ENCODE measurements at places on chromosomes 5 and 9.

DNA sequence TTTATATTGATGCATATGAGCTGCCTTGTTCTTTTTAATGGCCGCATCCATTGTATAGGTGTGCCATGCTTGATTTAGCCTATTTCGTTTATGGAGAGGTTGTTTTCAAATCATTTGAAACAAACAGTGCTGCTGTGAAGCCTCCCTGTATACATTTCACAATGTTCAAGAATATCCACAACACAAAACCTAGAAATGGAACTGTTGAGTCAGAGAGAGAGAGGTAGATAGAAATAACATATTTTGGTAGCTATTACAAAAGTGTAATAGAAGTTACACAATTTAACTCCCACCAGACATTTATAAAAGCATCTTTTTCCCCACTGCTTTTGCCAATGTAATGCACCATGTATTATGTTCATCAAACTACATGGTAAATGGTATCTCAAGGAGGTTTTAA is 82.0 kb downstream of the FRMD3 start:
- no peak for DNase-seq

DNA sequence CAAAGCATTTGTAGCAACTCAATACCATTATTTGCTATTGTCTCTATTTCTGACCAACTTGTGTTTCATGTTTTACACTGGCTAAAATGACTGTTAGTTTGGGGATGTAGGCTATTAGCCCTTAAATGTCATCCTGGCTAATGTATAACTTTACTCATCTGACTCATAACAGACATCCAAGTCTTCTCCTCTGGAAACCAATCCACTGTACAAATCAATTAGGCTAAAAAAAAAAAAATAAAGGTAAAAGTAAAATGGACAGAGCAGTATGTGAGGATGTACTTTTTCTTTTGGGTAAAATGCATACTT is 20.6 kb downstream of the MEGF9 start:
- no peak for DNase-seq

DNA sequence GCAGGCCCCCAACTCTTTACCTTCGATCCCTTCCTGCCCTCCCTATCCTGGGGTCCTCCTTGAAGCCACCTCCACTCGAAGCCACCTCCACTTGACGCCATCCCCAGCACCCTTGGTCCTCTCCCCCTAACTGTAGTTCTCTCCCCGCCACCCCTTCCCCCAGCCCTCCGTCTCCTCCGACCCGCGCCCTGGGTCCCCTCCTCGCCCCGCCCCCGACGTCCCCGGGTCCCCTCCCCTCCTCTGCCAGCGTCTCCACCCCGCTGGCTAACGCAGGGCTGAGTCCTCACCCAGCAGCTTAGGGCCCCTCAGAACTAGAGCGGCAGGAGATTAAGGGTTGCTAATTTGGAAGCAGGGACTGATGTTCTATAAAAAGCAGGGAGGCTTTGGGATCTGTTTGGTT is 30.6 kb upstream of the ANKRD33B start:
- no peak for DNase-seq

DNA sequence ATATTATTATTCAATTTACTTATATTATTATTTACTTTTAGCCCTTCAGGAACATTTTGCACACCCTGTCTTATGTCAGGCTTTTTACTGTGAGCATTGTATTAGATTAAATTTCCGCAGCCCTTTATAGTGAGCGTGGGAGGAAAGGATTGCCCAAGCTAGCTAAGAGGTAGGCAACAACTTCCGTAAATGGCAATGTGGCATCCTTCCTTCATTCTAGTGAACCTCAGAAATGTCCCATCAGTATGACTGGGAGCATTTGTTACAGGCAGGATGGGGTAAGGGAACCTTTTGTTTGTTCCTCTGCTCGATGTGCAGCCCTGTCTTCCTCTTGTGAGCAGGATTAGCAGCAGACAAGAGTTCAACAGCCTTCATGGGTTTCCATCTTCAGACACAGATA is 6.2 kb upstream of the CD180 start:
- no peak for DNase-seq

DNA sequence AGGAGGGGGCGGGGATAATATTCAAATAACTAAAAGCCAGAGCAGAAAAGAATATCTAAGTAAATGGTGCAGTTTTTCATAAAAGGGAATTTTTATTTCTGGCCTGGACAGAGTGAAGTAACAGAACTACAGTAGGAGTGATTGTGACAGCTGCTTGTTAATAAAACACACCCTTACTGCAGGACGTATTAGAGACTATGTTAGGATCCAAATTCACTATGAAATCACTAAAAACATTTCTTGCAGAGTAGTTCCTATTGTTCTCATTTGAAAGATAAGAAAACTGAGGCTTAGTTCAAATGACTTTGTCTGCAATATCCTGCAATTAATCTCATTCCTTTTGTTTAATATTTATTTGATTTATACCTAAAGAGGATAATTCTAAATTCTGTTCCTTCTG is 39.5 kb downstream of the FAM174A start:
- no peak for DNase-seq

- no peak for DNase-seq
Measured at GRCh38 chr5:133400120-133400519, 212.2 kb downstream of the FSTL4 start.

- DNase-seq: no peak
Measured at GRCh38 chr5:140611020-140611521, 21.9 kb downstream of the CD14 start.

GRCh38 chr5:20554001-20554400 is 566.0 kb upstream of the CDH18 start:
- no peak for DNase-seq

DNA sequence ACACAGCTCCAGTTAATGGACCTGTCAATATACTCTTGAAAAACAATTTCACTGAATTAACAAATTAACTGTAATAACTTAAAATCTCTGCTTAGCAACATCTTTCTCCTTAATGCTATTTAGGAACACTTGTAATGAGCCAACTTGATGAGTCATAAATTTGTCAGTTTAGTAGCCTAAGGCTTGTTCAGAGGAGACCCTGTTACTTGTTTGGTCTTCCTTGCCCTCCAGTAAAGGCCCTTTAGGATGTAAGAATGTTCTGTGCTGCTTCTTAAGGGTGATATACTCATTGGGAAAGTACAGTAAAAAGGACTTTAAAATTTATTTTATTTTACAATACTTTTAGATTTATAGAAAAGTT is 11.4 kb upstream of the MATR3 start:
- DNase-seq: no peak

DNA sequence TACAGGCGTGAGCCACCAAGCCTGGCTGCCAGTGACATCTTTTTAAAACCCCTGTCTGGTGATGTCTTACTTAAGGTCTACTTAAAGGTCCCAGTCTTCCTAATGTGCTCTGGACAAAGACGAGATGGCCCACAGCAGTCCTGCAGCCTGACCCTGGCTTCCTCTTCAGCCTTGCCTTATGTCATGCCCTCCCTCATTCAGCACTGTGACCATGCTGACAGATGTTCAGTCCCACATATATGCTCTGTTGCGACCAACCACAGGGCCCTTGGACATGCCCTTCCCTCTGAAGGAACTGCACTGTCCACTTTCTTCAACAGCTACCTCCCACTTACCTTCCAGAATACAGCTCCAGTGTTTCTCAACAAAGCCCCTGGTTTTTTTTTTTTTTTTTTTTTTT is 172.8 kb upstream of the PANK3 start:
- DNase-seq: no peak

GRCh38 chr9:124800306-124801259 is 23.6 kb downstream of the OLFML2A start:
- no peak for DNase-seq

GRCh38 chr9:124222918-124223720 is 34.6 kb upstream of the NEK6 start:
- no peak for DNase-seq

DNA sequence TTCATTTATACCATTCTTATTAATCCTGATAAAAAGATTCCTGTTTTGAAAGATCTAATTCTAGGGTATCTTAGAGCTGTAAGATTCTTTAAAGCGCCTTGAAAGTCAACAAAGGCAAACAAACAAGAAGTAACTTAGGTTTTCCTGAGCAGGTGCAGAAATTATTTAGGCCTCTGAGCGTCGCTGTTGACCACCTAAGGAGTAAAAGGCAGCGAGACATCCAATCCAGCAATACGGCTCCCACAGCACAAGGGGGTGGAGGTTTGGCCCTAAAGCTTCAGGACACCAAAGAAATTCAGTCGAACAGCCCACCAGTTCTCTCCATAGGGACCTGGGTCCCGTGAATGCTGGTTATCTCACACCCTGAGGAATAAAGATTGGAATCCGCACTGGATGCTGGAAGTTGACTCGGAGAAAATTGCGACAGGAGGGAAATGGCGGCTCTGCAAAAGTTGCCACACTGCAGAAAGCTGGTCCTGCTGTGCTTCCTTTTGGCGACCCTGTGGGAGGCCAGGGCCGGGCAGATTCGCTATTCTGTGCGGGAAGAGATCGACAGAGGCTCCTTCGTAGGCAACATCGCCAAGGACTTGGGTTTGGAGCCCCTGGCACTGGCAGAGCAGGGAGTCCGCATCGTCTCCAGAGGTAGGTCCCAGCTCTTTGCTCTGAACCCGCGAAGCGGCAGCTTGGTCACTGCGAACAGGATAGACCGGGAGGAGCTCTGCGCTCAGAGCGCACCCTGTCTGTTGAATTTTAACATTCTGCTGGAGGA is at the start of gene PCDHGA2:
TSS of gene PCDHGA2 (plus strand) at position 223 of the 769 bp plus-strand sequence.
- no peak for DNase-seq

- DNase-seq: no peak
Measured at GRCh38 chr9:98016137-98016680, 33.1 kb downstream of the ANP32B start.

GRCh38 chr9:33472881-33473615 is 676 bp downstream of the NOL6 start:
- no peak for DNase-seq

DNA sequence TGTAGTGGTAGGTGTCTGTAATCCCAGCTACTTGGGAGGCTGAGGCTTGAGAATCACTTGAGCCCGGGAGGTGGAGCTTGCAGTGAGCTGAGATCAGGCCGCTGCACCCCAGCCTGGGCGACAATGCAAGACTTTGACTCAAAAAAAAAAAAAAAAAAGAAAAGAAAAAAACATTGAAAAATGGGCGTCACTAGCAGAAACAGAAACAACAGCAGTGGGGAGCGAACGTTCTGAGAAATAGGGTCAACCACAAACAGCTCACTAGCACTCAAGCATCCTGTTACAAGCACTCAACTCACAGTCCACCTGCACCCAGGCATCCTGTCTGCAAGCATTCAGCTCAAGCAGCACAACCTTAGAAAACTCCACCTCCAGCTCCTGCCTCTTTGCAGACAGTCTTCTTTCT is 17.2 kb downstream of the TRIM14 start:
- DNase-seq: peak; percentile 83

DNA sequence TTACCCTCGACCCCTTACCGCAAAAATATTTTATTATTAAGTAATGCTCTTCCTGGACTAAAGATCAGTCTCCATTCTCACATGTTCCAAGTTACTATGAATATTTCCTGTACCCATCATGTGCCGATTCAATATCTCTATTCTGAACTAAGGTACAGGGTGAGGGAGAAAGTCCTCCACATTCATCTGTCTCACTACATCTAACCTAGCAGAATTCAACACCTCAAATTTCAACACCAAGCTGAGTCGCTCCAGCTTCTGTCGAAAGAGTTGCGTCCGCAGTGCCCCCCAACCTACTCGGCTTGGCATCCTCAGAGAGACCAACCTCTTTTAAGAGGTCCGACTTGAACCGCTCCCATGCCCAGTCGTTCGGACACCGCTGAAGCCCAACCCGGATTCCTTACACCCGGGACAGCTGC is 1.0 kb downstream of the CERT1 start:
- peak; percentile 10 for DNase-seq

DNA sequence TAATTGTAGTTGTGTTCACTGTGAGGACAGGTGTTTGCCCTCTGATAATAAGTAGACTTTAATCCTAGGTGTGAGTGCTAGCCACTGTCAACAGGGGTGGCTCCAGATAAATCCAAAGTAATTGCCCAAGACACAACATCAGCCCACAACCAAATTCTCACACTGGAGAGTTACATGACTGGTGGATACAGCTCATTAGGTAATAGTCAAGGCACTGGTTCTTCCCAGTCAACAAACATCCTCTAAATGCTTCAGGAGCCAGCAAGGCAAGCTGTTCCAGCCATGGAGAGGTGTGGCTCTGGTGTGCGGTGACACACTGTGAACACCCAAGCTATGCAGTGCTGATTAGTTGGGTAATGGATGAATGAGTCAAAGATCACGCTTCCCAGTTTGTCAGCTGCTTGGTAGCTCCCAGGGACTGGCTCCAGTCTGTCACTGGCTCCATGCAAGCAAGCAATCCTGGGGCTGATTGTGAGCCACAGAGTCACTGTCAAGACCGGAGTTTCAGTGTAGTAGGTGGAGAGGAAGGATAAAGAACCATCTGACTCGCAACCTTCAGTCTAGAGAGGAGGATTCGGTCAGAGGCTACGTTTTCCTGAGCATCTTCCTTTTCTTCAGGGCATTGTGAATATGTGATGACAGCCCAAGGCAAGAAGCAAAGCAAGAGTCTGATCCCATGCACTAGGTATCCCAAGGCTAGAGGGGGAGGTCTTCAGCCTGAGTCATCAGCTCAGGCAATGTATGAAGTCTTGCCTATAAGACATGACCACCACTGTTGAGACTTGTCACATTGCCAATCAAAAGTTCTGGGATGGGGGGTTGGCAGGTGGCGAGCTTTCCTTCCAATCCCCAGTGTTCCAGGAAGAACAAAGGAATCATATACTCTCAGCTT is 63.1 kb downstream of the UGCG start:
- DNase-seq: no peak

- DNase-seq: no peak
Measured at GRCh38 chr9:2424619-2425033, 197.0 kb upstream of the VLDLR start.

GRCh38 chr5:98906756-98907355 is 22.0 kb downstream of the CHD1 start:
- DNase-seq: no peak

DNA sequence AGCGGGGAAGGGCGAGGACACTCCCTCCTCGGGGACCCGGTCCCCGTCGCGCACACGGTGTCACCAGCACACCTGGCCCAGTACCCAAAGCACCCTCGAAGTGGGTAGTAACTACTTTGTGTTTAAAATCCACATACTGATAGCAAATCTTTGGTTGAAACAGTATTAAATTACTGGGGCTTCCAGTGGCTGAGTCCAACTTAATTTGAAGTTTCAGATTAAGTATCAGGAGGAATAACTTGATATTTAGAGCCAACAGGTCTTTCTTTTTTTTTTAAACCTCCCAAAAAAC is 615 bp downstream of the ATG10 start:
- no peak for DNase-seq

GRCh38 chr5:60649288-60649917 is 50.6 kb downstream of the DEPDC1B start:
- DNase-seq: no peak

GRCh38 chr5:58403822-58404433 is 56.0 kb downstream of the PLK2 start:
- DNase-seq: no peak

Measured in activated T-helper 1 cell treated with anti-CD3 and anti-CD28 coated beads, Interleukin-12 subunit alpha, Interleukin-12 subunit beta, Interleukin-2, Interleukin-4 antibody, amounts not matched to agents 30 ng/mL and 10 ng/mL and 1 ng/mL, durations not matched to agents 14 hours and 24 hours and 36 hours (primary cell).